ENCODE measurements at places on chromosomes 5 and 9.

DNA sequence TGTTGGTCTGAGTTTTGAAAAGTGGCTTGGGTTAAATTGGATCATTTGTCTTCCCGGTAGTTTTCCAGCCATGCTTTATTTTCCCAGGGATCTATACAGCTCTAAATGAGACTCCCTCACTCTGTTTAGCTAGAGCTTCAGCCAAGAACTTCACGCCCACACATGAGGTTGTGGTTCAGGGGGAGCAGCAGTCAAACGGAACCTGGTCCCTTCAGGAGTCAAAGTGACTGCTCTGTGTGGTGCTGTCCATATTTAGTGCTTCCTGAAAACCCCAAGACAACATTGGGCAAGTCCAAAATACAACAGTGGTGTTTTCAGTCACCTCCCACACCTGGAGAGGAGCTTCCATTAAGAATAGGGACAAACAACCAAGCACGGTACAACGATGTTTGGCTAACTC, 90.5 kb downstream of the ANKH start:
- DNase-seq, result peak; percentile 2

DNA sequence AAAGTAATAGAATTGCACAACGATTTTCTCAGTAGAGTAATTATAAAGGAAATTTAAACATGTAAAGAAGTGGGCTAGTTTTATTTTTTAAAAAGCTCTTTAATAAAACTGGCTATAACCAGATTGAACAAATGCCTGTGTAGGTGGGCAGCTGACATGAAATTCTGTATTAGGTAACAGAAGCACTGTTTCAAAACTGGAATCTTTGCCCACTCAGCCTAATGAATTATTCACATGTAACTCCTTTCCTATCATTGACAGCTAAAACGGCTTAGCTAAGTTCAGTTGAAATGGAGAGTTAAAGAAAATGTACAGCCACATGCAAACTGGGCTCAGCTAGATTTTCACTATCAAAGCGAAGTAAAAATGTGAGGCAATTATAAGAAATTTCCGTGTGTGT, 1300.1 kb upstream of the ACO1 start:
- DNase-seq, result no peak

DNA sequence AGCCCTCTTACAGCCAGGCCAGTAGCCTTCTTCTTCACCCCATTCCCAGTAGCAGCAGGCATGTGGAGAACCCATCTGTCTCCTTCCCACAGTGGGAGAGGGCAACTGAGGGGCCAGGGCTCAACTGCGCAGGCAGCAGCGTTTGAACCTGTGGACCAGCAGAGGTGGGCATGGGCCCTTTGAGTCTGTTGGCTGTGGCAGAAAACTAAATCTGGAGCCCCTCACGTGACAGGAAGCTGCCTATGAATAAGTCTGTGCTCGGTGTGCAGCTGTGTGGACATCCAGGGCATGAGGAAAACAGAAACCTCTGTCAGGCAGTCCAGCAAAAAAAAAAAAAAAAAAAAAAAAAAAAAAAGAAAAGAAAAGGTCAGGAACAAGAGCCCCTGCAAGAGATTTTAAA, 189.2 kb upstream of the NR3C1 start:
- peak; percentile 81 for DNase-seq

DNA sequence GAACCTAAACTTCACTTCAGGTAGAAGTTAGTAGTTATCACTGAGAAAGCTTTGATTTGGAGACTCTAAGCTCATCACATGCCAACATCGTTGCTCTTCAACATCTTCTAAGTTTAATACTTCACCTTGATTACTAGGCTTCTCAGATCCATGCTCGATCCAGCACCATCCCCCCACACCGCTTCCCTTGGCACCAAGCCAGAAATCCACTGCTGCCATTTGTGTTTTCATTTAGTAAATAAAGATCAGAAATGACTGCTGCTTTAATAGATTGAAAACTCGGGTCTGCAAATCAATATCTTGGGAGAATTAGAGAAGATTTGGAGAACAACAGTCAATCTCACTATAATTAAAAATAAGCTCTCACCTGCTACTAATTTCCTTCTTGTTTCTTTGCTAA, 214.7 kb upstream of the NR4A3 start:
- no peak for DNase-seq

DNA sequence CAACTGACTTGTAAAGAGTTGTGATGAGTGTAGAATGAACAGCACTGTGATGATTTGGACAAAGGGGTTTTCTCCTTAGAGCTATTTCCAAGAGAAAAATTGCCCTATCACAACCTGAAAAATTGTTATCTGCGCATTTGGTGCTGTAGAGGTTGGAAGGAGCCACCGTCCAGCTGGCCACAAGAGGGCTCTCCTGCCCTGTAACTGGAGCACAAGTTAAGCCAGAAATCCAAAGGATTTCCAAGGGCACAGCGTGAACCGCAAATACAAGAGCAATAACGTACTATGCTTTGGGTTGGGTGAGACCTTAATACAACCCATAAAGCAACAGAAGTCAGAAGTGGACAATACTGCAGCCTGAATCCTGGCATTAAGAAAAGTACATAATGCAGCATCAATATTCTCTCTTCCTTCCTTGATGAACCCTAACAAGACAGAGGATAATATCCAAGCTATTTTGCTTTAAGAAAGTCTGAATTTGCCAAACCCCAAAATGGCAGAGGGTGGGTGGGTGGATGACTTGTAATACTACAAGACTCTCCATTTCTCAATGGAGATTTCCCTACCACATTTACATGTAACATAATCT, 56.8 kb upstream of the SMIM32 start:
- DNase-seq, result peak; percentile 15

- peak; percentile 43 for DNase-seq
Measured at GRCh38 chr5:95817430-95817829, 5.1 kb downstream of the GLRX start.

DNA sequence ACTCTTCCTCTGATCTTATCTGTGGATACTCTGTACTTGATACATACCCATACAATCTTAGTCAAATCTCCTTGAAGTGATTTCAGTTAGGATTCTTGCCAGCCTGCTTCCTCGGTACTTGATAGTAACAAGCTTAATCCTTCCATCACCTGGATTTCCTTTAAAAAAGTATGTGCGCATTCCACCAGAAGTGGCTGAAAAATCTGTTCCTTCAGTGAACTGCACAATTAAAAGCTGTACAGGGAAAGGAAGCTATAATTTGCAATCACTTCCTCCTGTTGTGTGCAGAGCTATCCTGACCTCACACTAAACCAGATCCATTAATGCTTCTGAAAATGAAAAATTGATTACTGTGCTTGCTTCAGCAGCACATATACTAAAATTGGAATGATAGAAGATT, 47.3 kb downstream of the PWWP2A start:
- no peak for DNase-seq

- DNase-seq, result no peak
Measured at GRCh38 chr9:136529516-136530460, 16.1 kb downstream of the NOTCH1 start.

DNA sequence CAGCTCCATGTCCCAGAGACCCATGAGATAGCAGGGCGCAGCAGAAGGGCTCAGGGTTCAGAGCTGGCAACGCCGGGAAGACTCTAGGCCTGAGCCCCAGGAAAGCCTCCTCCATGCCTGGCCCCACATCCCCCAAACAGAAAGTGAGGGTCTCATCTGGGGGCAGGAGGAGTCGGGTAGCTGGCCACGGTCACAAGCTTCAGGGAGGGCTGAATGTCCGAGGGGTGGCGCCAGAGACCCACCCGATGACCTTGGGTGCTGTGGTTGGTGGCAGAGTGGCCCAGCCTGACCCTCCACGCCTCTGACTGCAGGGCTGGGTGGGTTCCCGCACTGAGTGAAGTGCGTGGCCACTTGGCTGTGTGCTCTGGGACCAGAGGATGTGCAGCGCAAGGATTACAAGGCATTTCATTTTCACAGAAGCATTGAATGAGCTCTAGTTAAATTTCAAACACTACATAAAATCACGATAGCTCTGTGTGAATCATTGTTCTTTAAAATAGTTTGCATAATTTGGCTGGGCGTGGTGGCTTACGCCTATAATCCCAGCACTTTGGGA, 3.0 kb downstream of the C8G start:
- DNase-seq, result peak; percentile 31

DNA sequence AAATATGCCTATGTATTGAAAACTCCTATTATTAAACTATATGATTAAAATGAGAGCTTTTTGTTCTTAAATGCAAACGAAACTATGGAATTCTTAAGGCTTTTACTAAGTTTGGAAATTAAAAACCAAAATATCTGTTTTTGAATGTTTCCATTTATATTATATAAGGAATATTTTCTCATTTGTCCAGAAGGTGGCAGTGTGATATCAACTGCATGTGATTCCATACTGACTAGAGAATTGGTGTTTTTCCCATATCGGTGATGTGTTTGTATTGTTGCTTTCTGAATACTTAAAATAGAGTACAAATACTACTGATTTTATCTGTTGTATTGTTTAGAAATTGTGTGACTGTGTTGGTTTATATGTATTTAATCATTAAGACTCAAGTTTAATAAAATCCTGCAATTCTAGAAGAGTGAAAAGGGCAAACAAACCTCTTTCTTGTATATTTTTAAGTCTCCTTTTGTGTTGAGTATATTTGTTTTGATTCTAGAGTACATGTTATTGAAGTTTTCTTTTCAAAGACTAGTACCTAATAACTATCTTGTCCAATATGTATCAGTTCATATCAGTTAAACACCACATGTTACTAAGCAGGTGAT, 320.8 kb downstream of the CCDC171 start:
- DNase-seq, result peak; percentile 32

GRCh38 chr9:71921190-71921814, 9.9 kb downstream of the C9orf85 start:
- no peak for DNase-seq

All from activated CD4-positive, alpha-beta T cell treated with anti-CD3 and anti-CD28 coated beads, Interleukin-10, Interleukin-2, amounts not matched to agents 100 ng/mL and 50 ng/mL, durations not matched to agents 16 hours and 8 hours (primary cell).